GM20000 (cell line): ENCODE measurements at places on chromosomes 4 and X.
A peak's percentile ranks its signal among the peaks of the same experiment; 100 is the strongest.

- DNase-seq, result no peak
Observed at GRCh38 chrX:82757614-82758013, 750.5 kb upstream of the POU3F4 start.

DNA sequence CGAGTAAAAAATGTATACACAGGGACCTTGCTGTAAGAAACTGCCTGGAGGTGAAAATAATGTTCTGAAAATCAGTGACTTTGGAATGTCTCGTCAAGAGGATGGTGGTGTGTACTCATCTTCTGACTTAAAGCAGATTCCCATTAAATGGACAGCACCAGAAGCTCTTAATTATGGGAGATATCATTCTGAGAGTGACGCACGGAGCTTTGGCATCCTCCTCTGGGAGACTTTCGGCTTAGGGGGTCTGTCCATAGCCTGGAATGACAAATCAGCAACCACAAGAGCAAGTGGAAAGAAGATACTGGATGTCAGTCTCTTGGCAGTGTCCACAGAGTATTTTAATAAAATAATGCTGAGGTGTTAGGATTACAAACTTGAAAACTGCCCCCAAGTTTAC is 129.4 kb downstream of the THOC2 start:
- no peak for DNase-seq

GRCh38 chr4:124265701-124266100 is 446.8 kb downstream of the ANKRD50 start:
- DNase-seq, result no peak

- peak; percentile 67 for DNase-seq
Observed at GRCh38 chrX:129637217-129638109, 17.3 kb downstream of the APLN start.

- no peak for DNase-seq
Observed at GRCh38 chr4:137700072-137700471, 167.8 kb upstream of the PCDH18 start.

DNA sequence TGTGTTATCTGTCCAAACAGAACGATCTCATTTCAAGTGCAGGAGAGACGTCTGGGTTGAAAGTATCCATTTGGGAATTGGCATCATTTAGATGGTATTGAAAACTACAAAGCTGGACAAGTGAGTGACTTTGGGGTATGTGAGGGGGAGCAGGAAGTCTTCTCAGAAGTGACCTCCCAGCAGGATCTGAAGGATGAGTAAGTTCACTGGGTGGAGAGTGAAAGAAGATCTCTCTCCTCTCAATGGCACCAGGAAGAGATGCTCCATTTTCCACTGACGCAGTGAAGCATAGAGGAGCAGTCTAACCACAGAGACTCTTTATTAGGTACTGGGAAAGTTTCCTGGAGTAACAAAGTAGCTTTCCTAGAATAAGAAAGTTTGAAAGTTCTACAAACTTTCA is 161.0 kb downstream of the CPE start:
- DNase-seq, result no peak

- peak; percentile 4 for DNase-seq
Observed at GRCh38 chrX:115913575-115913974, 257.0 kb upstream of the AGTR2 start.

- DNase-seq, result no peak
Observed at GRCh38 chrX:3345281-3346191, 916 bp downstream of the MXRA5 start.
